ENCODE measurements at places on chromosomes 1 and 21. TPM values are rescaled to one million over a fixed set of nuclear protein-coding genes. Genes with fewer than 3 reads are reported as not detected.

DNA sequence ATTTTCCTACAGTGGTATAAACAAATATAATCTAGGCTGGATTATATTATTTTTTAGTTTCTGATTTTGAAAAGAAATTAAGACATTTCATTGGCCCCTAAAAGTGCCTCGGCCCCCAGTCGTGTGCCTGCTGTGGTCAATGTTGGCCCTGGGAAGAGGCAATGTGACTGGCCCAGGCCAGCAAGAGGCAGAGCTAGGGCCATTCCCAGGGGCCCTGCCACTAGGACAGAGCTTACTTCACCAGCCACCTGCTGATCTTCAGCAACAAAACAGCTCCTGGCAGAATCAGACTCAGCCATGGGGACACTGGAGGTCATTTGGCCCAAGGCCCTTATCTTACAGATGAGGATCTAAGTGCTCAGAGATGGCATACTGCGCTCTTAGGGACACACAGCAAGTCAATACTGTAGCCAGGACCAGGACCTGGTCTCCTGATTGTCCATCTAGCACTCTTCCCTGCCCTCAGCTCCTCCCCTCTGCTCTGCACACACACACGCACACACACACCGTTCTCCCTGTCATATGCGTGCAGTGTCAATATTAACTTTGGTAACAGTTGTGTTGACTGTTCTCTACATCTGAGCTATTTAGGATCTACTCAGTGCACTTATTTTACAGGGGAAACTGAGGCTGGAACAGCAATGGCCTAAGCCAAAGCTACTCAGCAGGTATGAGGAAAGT lies 16.6 kb upstream of the KLHDC7A start:
- peak; percentile 82 for DNase-seq

DNA sequence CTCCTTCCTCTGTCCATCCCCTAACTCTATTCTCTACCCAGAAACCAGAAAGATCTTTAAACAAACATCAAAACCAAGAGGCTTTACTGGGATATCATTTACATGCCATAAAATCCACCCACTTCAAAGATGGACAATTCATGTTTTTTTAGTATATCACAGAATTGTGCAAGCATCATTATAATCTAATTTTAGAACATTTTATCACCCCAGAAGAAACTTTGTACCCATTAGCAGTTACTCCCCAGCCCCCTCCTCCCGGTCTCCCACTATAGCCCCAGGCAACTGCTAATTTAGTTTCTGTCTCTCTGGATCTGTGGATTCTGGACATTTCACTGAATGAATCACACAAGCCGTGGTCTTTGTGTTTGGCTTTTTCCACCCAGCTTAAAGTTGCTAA lies 4.8 kb upstream of the SELENON start:
- no peak for DNase-seq

DNA sequence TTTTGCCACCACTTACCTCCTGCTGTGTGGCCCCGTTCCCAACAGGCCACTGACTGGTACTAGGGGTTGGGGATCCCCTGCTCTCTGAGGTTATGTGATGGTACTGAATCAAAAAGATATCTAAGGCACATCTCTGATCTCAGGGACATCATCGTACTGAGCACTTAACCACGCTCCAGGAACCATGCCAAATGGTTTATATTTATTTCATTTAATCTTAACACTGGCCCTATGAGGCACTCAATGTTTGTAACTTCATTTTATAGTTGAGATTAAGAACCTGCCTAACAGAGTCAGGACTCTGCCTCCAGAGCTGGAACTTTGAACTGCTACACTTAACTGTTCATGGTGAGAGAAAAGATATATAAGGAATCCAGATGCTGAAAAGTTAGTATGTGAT lies 98.0 kb upstream of the HP1BP3 start:
- no peak for DNase-seq

DNA sequence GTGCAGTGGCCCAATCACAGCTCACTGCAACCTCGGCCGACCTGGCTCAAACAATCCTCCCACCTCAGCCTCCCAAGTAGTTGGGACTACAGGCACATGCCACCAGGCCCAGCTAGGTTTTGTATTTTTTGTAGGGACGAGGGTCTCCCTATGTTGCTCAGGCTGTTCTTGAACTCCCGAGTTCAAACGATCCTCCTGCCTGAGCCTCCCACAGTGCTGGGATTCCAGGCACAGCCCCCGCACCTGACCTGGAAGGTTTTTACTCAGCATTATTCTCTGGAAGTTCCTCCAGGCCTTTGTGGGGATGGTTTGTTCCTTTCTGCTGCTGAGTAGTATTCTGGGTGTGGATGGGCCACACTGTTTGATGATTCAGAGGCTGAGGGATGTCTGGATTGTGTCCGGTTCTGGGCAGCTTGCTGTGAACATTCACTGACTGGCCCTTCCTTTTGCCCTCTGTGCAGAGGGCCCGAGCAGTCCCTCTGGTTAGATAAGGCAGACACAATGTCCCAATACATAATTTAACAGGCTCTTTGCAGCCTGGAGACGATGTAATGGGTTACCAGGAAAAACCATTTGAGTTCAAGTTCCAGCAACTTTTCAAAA lies 6.0 kb upstream of the TRAPPC10 start:
- no peak for DNase-seq

AADACL4 gene
- total RNA-seq: not detected

DNA sequence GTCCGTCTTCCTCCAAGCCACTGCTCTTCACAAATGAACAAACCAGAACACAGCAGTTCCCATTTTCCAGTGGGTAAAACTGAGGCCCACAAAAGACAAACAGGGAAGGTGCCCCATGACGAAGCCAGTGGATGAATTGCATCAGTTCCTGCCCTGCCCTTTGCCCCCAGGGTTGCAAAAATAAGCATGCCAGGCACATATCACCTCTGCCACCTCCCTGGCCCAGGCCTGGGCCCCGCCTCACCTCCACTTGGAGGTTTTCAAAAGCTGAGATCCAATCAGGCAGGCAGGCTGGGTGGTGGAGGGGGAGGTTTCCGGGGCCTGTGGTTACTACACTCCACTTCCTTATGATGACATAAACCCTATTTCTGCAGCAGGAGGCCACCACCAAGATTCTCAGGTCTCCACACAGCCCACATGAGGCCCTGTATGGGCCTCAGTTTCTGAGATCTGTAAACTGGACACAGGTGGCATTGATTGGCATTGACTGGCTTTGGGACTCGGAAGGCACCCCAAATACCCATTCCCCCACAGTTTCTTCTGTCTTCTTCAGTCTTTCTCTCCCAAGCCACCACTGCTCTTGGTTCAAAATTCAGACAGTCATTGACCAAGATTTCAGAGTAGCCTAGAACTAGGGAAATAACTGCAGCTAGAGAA lies 4.1 kb downstream of the KIF21B start:
- peak; percentile 57 for DNase-seq

GRCh38 chr1:160623862-160624261 lies 23.0 kb downstream of the SLAMF1 start:
- DNase-seq: no peak

DNA sequence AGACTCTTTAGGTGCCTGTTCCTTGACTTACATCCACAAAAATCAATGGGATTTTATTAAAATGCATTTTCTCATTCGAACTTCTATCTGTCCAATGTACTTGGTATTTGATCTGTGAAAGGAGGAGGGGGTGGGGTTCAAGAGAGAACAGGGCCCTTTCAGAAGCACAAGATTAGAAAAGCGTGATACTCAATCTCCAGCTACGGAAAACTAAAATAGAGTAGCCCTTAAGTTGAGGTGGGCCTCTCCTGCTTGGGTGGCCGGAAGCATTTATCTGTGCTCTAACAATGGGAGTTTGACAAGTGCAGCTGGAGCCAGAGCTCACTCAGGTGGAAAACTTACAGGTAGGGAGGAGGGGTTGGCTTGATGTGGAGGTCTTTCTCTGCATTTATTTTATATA lies 462 bp upstream of the RXRG start:
- DNase-seq: no peak

SPATA21 gene
- not detected for total RNA-seq

GRCh38 chr1:207088161-207088560 lies 499 bp upstream of the C4BPB start:
- DNase-seq: no peak

LCE3E gene
- total RNA-seq: not detected

GRCh38 chr1:159646687-159647086 lies 59.1 kb downstream of the APCS start:
- no peak for DNase-seq

GRCh38 chr1:15168479-15168878 lies 14.9 kb downstream of the TMEM51 start:
- peak; percentile 54 for DNase-seq

- no peak for DNase-seq
Observed at GRCh38 chr1:66415866-66416265, 118.1 kb upstream of the SGIP1 start.

S100A7 gene
- not detected for total RNA-seq

DNA sequence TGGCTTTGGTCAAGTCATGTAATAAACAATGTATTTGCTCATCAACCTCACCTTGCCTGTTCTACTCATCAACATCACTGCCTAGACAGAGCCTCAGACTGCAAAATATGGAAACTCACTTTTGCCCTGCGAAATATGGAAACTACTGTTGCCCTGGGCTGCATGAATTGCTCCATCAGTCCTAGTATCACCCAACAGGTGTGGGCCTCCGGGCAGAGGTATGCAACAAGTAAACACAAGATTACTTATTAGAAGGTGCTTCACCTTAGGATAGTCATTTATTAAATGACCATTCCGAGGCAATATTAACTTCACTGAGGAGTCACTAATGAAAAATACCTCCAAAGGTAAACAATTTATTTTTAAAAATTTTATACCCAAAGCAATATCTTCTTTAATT lies 286.7 kb downstream of the BACH1 start:
- DNase-seq: no peak

DNA sequence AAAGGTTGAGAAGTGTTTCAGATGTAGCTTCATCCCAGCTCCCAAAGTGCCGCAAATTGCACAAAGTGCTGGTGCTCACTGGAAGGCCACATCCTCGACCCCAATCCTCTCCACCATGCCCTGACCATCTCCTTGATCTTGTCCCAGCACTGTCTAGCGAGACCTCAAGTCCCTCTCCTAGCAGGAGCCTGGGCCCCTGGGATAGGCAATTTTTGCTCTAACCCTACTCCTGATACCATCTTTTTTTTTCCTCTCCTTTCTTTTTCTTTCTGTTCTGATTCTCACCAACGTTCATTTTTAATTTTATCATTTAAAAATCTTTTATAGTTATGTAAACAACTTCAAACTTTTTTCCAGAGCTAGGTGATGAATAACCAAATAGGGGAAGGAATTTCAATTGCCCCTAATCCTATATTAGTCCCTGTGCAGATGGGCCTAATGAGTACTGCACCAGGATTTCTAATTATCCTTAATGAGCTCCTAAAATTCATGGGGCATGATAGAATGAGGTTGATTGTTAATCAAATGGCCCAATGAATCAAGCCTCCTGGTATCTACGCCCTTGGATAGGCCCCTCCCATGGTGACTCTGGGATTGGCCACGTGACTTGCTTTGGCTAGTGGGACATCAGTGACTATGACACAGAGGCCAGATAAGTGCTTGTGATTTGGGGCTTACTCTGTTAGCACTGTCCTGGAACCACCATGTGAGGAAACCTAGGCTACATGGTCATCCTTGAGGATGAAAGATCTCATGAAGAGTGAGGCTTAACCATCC lies 41.5 kb upstream of the TENT5B start:
- DNase-seq: no peak

ZNF593OS gene
- not detected for total RNA-seq

GRCh38 chr1:88472714-88473113 lies 211.4 kb upstream of the PKN2 start:
- no peak for DNase-seq

KLHDC7A gene
- 3.7 TPM for total RNA-seq

- no peak for DNase-seq
Observed at GRCh38 chr1:181116819-181117390, 28.4 kb downstream of the IER5 start.

C8A gene
- total RNA-seq: not detected

DNA sequence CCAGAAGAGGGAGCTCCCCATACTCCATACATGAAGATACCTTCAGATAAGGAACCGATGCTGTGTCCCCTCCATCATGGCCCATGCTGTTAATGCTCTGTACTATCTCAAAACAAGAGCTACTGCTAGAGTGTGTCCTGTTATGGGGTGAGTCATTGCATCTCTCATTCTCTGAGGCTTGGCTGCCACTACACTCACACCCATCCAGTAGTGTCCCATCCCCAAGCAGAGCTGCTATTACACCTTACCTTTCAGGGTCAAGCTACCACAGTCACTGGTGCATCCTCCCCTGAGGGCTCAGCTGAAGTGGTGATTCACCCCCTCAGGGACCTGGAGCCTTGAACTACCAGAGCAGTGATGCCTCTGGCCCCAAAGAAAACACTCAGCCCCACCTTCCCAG lies 198.5 kb downstream of the PLA2G4A start:
- no peak for DNase-seq

GRCh38 chr1:63903947-63904610 lies 130.3 kb downstream of the ROR1 start:
- no peak for DNase-seq

DNA sequence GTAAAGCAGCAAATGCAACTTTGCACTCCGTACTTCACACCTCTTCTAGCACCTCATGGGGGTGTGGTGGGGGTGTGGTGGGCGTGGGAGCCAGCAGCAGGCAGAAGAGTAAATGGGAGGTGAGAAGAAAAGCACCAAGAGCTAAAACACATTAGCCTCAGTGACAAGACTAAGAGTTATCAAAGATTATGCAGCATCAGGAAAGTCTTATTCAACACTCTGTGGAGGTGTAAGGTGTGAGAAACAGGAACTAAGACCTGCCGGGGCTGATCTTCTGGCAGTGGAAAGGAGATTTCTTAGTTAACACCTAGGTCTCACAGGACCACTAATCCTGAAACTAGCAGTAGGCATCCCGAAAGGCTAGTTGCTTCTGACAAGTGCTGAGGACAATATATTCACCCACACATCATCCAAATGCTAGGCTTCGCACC lies 9.9 kb downstream of the TGFBR3 start:
- DNase-seq: no peak

DNA sequence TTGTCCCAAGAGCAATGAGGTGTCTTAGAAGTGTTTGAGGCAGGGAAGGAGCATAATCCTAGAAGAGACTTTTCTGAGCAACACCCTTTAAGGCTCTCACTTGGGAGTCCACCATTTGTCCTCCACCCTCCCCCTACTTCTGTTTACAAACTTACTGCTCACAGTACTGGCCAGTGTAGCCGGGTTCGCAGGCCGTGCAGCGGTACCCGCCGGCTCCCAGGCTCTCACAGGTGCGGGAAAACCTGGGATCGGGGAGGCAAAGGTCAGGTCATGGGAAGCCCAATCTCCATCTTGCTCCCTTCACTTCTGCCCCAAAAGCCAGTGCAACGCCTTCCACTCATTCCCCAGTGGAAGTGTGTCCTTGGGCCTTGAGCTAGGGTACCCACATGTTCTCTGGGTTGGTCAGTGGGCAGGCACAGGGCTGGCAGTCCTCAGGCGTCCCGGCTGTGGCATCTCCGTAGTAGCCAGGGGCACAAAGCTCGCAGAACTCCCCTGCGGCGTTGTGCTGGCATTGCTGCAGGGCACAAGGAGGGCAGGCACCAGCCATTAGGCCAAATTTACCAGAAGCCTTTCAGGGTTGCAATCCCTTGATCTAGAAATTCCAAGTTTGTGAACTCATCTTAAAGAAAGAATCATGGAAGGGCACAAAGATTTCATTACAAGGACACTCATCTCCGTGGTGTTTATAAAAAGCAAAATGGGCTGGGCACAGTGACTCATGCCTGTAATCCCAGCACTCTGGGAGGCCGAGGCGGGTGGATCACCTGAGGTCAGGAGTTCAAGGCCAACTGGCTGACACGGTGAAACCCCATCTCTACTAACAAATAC lies 49.8 kb downstream of the LDLRAD2 start:
- DNase-seq: no peak
